BE2C (cell line): ENCODE measurements at places on chromosomes 4 and X.

DNA sequence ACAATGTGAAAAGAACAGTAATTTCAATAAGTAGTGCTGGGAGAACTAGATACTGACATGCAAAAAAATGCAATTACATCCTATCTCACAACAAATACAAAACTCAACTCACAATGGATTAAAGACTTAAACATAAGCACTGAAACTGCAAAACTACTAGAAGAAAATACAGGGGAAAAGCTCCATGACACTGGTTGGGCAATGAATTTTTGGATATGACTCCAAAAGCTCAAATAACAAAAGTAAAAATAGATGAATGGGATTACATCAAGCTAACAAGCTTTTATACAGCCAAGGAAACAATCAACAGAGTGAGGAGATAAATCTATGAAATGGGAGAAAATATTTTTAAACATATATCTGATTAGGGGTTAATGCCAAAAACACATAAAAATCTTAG, 53.1 kb downstream of the ANKRD17 start:
- no peak for DNase-seq

DNA sequence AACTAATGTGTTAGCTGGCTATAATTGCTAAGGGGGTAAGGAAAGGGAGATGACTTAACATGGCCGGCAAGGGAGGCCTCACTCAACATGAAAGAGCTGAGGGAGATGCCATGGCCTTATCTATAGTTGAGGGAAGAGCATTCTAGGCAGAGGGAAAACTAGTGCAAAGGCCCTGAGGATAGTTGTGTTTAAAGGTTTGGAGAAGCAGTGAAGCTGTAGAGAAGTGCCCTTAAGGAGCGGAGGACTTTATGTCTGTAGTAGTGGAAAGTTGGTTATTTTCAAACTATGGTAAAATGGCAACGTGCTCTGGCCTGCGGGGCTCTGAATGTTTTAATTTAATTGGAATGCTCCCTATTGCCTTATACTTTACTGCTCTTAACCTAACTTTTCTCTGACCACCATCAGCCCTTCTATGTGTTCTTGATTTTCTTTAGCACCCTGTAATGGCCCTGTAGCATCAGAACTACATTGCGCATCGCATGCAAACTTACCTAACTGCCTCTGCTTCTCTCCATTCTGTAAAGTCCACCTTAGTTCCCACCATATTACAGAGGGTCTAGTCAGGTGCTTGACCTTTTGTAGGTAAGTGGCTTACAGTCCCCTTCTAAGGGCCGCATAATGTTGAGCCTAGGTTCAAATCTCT, 35.8 kb downstream of the ERVMER34-1 start:
- no peak for DNase-seq

DNA sequence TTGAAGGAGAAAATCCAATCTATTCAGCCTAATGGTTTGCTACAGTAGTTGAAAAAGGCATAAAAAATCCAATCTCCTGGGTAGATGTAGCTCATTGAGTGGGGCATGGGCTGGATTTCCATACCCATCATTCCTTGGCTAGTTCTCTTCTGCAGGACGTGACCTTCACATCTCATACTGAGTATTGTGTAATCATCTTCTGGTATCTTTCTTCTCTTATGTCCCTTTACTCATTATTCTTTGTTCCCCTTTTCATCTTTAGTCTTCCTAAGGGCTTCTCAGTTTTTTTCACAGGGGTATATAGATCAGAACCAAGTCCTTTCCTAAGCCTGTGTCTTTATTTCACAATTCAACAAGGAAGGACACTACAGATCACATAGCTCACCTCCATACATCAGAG, 727.6 kb upstream of the MAGEB2 start:
- DNase-seq = no peak

DNA sequence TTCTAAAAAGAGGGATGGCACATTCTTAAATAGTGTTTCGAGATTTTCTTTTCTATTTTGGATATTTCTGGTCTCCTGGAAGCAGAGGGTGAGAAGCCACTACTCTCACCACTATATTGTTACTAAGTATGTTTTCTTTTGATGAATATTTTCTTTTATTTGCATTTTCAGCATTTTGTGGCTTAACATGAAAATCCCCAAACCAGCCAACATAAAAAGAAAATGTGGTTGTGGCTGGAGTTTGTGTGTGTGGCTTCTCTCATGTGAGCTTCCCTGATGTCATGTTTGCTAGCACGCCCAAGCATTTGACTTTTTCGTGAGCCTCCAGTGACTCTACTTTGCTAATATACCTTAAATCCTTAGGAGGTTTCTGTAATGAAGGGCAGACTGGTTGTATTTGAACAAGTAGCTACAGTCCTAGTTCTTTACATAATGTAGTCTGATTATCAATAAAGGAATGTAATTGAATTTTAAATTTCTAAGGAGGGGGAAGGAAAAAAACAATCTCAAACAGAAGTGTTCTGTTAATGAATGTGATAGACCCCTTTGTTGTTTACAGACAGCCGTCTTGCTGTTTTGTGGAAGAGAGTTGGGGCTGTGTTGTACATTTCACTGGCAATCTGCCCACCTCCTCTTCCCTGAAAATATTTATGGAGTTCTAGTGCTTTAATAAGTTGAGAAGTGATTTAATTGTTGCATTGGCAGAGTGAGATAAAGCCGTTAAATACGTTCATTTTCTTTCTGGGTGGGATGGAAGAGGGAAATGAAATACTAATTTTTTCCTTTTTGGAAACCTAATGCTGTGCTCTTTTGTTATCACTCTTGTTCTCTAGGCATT, 114.6 kb downstream of the ARHGAP10 start:
- no peak for DNase-seq

- no peak for DNase-seq
Observed at GRCh38 chr4:163878336-163879121, 384.0 kb downstream of the TMA16 start.

DNA sequence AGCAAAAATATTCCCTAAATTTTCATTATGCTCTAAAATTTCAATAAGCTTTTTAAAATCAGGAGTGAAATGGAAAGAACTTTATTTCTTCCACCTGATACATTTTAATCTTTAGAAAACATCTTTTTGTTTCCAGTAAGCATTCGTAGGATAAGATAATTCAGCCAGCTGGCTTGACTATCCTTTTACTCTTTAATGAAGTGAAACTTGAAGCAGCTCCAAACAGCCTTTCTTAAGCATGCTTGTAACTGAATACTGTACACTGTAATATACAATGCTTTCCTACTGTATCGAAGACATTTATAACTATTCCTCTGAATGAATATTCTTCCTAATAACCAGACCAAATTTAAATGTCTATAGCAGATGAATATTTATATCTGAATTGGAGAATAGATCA, 98.8 kb downstream of the KLHL4 start:
- DNase-seq = no peak

- no peak for DNase-seq
Observed at GRCh38 chr4:153434190-153434589, 32.0 kb upstream of the TMEM131L start.

DNA sequence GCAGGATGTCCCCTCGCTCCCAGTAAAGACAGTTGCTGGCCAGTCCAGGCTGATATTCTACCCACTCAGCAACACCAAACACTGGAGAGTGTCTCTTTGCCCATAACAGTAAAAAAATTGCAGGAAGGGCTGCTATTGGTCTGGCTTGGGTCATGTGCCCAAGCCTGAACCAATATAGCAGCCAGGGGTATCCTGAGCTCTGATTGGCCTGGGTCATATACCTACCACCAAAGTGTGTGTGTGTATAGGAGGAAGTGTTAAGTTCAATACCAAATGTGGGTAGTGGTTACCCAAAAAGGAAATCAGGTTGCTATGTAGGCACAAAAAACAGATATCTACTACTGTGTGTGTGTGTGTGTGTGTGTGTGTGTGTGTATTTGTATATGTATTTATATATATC, 373.2 kb downstream of the BCOR start:
- DNase-seq = no peak

DNA sequence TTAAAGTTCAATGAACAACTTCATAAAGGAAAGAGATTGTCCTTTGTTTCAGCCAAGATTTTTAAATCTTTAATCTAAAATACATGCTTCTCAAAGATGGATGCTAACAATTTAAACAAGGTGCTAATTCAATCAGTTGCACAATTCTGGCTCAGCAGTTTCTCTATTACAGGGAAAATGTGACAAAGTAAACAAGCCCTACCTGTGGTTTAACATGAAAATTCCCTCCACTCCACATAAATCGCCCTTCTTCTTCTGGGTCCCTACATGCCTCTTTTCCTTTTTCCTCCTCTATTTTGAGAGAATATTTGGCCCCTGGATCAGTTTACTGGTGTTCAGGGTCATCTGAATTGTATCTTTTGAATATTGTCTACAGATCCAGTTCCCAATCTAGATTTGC, 80.6 kb downstream of the FRYL start:
- no peak for DNase-seq

GRCh38 chr4:26786916-26787315, 73.7 kb upstream of the STIM2 start:
- DNase-seq = no peak

DNA sequence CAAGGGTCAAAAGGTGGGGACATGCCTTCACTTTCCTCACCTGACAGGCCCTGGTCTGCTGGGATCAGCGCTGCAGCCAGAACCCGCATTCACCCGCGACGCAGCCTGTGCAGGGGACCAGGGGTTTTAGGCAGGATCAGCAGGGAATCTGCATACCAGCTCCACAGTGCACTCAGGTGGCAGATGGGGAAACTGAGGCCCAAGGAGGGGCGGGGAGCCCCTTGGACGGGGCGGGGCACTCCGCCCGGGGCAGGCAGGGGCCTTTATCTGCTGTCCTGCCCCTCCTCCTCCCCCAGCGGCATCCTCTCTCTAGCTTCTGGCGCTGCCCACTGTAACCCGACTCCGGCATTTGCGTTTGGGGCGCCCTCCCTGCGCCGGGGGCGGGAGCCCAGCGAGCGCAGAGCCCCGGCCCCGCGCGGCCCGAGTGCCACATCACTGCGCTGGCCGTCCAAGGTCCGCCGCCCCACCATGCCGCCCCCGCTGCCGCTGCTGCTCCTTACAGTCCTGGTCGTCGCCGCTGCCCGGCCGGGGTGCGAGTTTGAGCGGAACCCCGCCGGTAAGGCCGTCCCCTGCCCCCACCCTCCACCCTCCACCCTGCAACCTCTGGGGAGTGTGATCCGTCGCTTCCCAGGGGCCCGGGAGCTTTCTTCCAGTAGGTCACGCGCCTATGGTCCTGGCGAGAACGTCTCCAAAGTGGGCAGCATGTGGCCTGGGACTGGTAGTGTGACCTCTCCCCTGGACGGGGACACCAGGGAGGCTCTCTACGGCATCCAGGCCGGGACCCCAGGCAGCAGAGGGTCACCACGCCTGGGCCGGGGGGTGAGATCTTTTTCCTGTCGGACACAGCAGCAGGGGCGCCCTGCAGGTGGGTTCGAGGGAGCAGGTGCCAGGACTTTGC, at the start of gene CPZ:
TSS of gene CPZ (plus strand) at position 400 of the 898 bp plus-strand sequence. CDS start at position 469, 69 bp downstream.
- no peak for DNase-seq

GRCh38 chr4:1409079-1409478, 2.8 kb upstream of the NKX1-1 start:
- no peak for DNase-seq

DNA sequence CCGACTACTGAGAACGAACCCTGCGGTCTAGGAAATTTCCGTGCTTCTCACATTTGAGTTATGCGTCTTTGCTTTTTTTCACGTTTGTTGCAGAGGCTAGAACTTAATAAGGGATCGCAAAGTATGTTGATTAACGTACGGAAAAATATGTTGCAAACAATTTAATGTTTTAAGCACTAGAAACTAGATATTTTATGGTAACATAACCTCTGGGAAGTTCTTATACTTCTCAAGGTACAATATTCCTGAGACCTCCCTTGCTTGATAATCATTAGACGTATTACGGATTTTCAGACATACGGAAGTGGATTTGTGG, 639 bp upstream of the PRDM5 start:
- DNase-seq = no peak

- DNase-seq = no peak
Observed at GRCh38 chr4:111510535-111510934, 634.7 kb upstream of the FAM241A start.

- DNase-seq = no peak
Observed at GRCh38 chr4:134787315-134787714, 585.7 kb upstream of the PABPC4L start.

DNA sequence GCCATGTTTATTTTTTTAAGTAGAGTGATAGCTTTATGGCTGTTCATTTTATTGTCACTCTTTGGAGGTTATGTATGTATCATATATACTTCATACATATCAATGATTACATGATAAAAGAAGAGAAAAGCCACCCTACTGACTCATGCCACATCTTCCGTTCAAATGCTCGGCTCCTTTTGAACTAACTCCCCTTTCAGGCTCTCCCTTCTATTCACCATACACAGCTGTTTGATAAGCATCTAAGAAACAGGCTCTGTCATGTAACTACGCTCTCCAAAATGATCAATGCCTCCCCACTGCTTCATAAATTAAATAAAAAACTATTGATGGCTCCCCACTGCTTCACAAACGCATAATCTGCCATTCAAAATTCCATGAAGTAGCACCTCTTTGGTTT, 89.4 kb downstream of the SEL1L3 start:
- no peak for DNase-seq

- no peak for DNase-seq
Observed at GRCh38 chrX:68698942-68699341, 51.5 kb downstream of the STARD8 start.

GRCh38 chr4:150960079-150960478, 55.0 kb downstream of the LRBA start:
- DNase-seq = peak; percentile 42

- peak; percentile 43 for DNase-seq
Observed at GRCh38 chrX:139930916-139931645, 1.8 kb downstream of the ATP11C start.

GRCh38 chr4:38948551-38948950, 80.9 kb downstream of the FAM114A1 start:
- DNase-seq = no peak

GRCh38 chr4:102761296-102761701, 531 bp upstream of the MANBA start:
- DNase-seq = no peak

DNA sequence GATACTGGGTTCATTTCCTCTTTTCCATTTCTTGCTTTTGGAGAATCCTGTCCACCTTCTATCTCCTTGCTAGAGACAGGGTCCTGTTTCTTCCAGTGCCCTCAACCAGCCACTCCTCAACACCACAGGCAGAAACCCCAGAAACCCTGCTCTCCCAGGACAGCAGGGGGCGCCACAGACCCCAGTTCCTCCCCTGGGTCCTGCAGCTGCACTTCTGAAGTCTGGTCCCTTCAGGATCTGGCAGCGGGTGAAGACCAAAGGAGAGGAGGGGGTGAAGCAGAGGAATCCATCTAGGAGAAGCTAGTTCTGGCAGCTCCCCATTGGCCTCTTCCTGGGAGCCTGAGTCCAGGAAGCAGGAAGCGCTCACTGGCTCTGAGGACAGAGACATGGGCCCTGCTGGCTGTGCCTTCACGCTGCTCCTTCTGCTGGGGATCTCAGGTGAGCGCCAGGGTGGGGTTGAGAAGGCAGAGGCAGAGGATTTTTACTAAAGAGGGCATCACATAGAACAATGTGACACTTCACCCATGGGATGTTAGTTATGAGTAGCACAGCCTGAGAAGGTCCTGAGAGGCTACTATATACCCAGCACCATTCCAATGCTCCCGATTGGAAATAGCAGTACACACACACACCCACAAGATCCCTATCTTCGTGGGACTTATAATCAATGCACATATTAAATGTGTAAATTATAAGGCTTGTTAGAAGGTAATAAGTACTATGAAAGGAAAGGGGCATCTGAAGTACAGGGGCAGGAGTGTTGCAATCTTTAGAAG, at the start of gene PRSS48:
TSS of gene PRSS48 (plus strand) at position 375 of the 776 bp plus-strand sequence. CDS start at position 387, 12 bp downstream.
- peak; percentile 78 for DNase-seq

- no peak for DNase-seq
Observed at GRCh38 chr4:26235500-26235899, 85.3 kb upstream of the RBPJ start.
